ENCODE measurements at places on chromosomes 5 and 9.

DNA sequence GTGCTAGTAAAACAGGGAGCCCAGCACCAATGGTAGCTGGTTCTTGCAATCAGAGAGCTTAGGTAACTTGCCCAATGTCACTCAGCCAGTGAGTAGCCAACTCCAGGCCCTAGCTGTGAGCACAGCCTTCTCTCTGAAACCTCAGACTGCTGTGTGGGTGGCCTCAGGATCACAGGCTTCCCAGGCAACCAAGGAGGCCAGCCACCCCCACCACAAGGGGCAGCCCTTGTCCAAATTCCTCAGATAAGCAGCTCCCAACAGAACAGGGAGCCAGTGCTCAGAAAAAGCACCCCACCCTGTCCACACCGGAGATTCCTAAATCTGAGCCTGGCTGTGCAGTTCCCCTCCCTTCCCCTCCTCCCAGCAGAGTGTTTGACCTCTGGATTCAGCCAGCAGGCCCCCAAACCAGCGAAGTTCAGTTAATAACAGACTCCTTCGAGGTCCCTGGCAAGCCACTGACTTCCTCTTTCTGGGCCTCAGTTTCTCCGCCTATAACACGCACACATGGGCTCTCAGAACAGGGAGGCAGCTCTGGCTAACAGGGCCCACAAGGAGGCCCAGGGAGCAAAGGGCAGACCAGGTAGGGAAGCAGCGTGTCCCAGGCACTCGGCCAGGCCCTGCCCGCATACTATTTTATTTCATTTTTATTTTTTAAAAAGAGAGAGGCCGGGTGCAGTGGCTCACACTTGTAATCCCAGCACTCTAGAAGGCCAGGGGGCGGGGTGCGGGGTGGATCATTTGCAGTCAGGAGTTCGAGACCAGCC, 2.7 kb downstream of the EEIG1 start:
- DNase-seq, result no peak

DNA sequence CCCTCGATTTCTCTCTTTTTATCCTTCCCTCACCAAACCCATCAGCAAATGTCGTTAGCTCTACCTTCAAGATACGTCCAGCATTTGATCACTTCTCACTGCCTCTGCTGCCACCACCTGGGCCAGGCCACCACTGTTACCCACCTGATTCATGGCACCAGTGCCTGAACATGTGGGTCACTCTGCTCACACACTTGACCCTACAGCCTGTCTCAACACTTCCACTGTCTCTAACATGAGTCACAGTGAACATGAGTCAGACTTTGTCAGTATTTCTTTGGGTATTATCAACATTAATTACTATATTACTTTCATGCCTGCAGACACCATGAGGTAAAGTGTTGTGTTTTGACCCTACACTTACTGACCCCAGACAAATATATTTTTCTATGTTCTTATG, 19.6 kb downstream of the SLC24A2 start:
- DNase-seq, result no peak

DNA sequence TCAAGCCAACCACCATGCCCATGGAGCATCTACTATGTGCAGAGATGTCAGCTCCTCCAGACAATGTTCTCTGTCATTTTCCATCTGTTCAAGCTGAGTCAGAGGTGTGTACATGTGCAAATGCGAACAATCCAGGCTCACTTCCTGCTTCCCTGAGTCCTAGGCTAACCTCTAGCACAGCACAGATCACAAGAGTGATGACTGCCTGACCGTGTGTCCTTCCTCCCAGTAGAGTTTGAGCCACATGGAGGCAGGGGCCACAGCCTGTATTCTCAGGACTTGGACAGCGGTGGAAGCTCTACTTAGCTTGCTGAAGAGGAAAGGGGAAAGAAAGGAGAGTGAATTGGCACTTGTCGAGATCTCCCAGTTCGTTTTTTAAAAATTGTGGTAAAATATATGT, 87.2 kb downstream of the KCNIP1 start:
- no peak for DNase-seq

- DNase-seq, result no peak
Observed at GRCh38 chr5:55347786-55348185, 40.0 kb downstream of the MTREX start.

GRCh38 chr5:141196363-141196762, 3.1 kb upstream of the PCDHB11 start:
- DNase-seq, result no peak

GRCh38 chr9:124595743-124596142, 88.5 kb upstream of the NR5A1 start:
- DNase-seq, result no peak

- no peak for DNase-seq
Observed at GRCh38 chr9:79210541-79211243, 361.1 kb upstream of the TLE4 start.

- DNase-seq, result no peak
Observed at GRCh38 chr5:143932584-143932983, 120.6 kb downstream of the HMHB1 start.

DNA sequence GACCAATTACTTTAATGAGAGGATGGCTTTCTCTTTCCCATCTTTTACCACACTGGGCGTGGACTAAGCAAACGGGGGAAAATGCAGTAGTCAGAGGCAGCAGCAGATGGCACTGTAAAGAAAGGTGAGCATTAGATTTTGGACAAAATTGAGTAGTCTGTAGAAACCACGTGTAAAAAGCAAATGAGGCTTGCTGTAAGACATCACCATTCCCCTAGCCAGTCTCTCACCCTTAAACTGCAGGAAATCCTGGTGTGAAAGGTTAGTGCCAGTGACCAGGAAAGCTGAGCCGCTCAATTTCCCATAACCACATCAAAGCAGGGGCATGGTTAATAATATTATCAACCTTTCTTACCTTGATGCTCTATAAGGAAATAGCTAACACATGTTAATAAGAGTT, 31.8 kb downstream of the SPATA31C2 start:
- DNase-seq, result no peak

DNA sequence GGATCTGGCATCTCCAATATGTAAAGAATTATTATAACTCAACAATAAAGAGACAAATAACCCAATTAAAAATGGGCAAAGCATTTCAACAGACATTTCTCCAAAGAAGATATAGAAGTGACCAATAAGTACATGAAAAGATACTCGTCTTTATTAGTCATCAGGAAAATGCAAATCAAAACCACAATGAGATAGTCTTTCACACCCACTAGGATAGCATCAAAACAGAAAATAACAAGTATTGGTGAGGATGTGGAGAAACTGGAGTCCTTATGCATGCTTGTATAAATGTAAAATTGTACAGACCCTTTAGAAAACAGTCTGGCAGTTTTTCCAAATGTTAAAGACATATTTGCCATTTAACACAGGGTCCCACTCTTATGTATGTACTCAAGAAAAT, 39.1 kb upstream of the ITGA1 start:
- no peak for DNase-seq

- no peak for DNase-seq
Observed at GRCh38 chr9:109894473-109894872, 114.5 kb downstream of the PALM2AKAP2 start.

- peak; percentile 56 for DNase-seq
Observed at GRCh38 chr9:113573046-113573958, 109.8 kb downstream of the RGS3 start.

DNA sequence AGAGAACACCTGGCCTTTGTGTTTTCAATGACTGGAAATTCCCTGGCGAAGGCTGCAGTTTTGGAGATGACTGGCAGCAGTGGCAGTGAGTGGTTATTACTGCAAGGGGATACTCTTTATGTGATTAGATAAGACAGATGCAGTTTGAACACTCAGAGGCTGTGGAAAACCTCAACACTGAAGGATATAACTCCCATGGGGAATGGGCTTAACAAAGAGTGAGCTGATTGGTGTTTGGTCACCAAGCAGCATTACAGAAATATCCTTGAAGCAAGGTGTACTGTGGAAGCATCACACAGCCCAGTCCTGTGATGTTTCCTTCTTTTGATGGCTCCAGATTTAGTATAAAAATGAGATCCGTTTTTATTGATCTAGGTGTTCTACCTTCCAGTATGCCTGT, 490.7 kb upstream of the PTPRD start:
- no peak for DNase-seq

DNA sequence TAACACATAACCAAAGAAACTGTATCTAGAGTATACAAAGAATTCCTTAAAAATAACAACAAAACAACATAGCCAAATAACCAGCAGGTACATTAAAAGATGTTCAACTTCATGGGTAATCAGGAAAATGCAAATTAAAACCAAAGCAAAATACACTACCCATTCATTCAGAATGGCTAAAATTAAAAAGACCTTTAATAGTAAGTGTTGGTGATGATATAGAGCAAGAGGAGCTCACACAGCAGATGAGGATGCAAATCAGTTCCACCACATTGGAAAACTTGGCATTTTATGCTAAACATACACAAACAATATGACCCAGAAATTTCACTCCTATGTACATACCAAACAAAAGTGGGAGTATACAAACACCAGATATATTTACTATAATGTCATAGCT, 97.8 kb downstream of the DENND1A start:
- DNase-seq, result no peak

DNA sequence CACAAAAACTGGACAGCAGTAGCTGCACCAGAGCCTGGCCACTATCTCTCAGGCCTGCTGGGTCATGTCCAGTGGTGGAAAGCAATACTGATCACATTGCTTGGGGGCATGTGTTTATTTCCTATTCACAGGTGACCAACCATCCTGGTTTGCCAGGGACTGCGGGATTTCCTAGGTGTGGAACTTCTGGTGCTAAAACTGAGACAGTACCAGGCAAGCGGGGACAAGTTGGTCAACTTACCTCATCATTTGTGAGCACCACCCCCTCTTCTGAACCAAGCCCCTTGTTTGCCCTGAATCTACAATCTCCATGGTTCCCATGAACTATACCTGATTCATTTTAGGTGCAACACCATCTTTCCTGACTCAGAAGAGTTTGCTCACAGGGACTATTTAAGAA, 81.3 kb downstream of the TNC start:
- no peak for DNase-seq

DNA sequence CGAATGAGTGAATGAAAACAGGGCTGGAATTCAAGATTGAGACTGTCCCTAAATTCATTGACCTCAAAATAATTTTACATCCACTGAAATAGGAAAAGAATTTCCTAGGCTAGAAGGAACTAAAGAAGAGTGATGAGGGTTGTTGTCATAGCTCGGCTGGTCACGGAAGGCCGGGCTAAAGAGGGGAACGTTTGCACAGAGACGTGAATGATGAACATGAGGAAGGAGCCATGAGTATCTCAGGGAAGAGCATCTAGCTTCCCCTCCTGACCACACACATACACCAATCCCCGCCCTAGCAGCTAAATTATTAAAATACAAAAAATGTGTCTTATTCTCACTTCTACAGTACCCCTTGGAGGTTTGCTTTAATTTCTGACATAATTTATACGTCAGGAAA, 124.4 kb upstream of the ABCA1 start:
- no peak for DNase-seq

- no peak for DNase-seq
Observed at GRCh38 chr9:112325127-112325526, 8.3 kb downstream of the PTBP3 start.

GRCh38 chr9:17339156-17339555, 204.3 kb downstream of the CNTLN start:
- DNase-seq, result no peak

Measured in natural killer cell treated with Interleukin-12 subunit alpha and Interleukin-12 subunit beta and Interleukin-15 and Interleukin-18, amount 100 ng/mL, for 72 hours (primary cell).